A549 treated with ZK216348 at 1 μM for 4 hours (cell line): ENCODE measurements at places on chromosomes 1 and 21. TPM values are rescaled to one million over a fixed set of nuclear protein-coding genes. Genes with fewer than 3 reads are reported as not detected.

The PCSK9 gene
- total RNA-seq: 1.8 to 4.5 TPM (median 3.0 TPM) in 5 replicates

The GBP6 gene
- total RNA-seq: not detected in 5 replicates

The OLFML2B gene
- total RNA-seq: 0.31 to 1.0 TPM (median 0.41 TPM) in 5 replicates

The PLA2G2A gene
- not detected in 5 replicates for total RNA-seq

The GPR89B gene
- 3.8 to 5.7 TPM (median 5.0 TPM) in 5 replicates for total RNA-seq

The LCE6A gene
- not detected in 5 replicates for total RNA-seq

The CACNA1S gene
- total RNA-seq: not detected in 5 replicates

The C4BPA gene
- 0.33 to 0.86 TPM (median 0.78 TPM) in 5 replicates for total RNA-seq

The ST3GAL3 gene
- 1.6 to 2.9 TPM (median 2.5 TPM) in 5 replicates for total RNA-seq

The GSTM5 gene
- total RNA-seq: not detected in 5 replicates

The AK5 gene
- 5.8 to 13.3 TPM (median 6.9 TPM) in 5 replicates for total RNA-seq

The SYT14 gene
- 0.12 to 0.13 TPM in 2 of 5 replicates, not detected in the others for total RNA-seq

The FCGR3A gene
- not detected in 5 replicates for total RNA-seq

The MRPL24 gene
- total RNA-seq: 183 to 215 TPM (median 187 TPM) in 5 replicates

The ATP6V1G3 gene
- total RNA-seq: not detected in 5 replicates

The DNAH14 gene
- 10.9 to 22.4 TPM (median 16.4 TPM) in 5 replicates for total RNA-seq

The AKR7A3 gene
- total RNA-seq: 0.18 to 0.37 TPM (median 0.24 TPM) in 5 replicates

The CATSPERE gene
- total RNA-seq: 0.07 to 0.38 TPM (median 0.18 TPM) in 3 of 5 replicates, not detected in the others

The TMEM59 gene
- total RNA-seq: 110 to 137 TPM (median 118 TPM) in 5 replicates

The PCBP3 gene
- 0.89 to 2.4 TPM (median 1.8 TPM) in 5 replicates for total RNA-seq

The TNFRSF4 gene
- total RNA-seq: 0.20 to 0.23 TPM in 2 of 5 replicates, not detected in the others

The ERMAP gene
- total RNA-seq: 3.1 to 4.2 TPM (median 3.9 TPM) in 5 replicates

The AK4 gene
- 21.5 to 29.8 TPM (median 27.1 TPM) in 5 replicates for total RNA-seq

The NBPF12 gene
- 5.7 to 7.4 TPM (median 6.2 TPM) in 5 replicates for total RNA-seq

The CLCNKB gene
- 0.07 to 0.22 TPM (median 0.15 TPM) in 4 of 5 replicates, not detected in the other for total RNA-seq

The SPATA21 gene
- 0.05 TPM in 1 of 5 replicates, not detected in the others for total RNA-seq

The PCP4 gene
- total RNA-seq: not detected in 5 replicates

The CHML gene
- total RNA-seq: 4.8 to 10.1 TPM (median 8.2 TPM) in 5 replicates

The RHOU gene
- 4.3 to 8.4 TPM (median 7.6 TPM) in 5 replicates for total RNA-seq

The RAB7B gene
- total RNA-seq: 1.0 to 1.8 TPM (median 1.3 TPM) in 5 replicates

The MIB2 gene
- 6.8 to 24.6 TPM (median 19.7 TPM) in 5 replicates for total RNA-seq

The LCE2B gene
- total RNA-seq: not detected in 5 replicates

The RNPEP gene
- 76.3 to 91.5 TPM (median 86.8 TPM) in 5 replicates for total RNA-seq

The ALG14 gene
- total RNA-seq: 4.2 to 7.3 TPM (median 6.7 TPM) in 5 replicates

The S100A14 gene
- total RNA-seq: 0.55 to 1.3 TPM (median 0.80 TPM) in 5 replicates

The CLIC6 gene
- 0.05 to 0.12 TPM (median 0.10 TPM) in 4 of 5 replicates, not detected in the other for total RNA-seq

The KIAA1614 gene
- total RNA-seq: 0.15 to 1.2 TPM (median 0.63 TPM) in 5 replicates

The LAPTM5 gene
- 0.16 to 0.28 TPM (median 0.22 TPM) in 4 of 5 replicates, not detected in the other for total RNA-seq

The LENEP gene
- not detected in 5 replicates for total RNA-seq

The FCRL6 gene
- total RNA-seq: not detected in 5 replicates

The E2F2 gene
- 2.1 to 3.5 TPM (median 3.2 TPM) in 5 replicates for total RNA-seq

The G0S2 gene
- total RNA-seq: 3.4 to 4.6 TPM (median 4.0 TPM) in 5 replicates

The OR2M3 gene
- not detected in 5 replicates for total RNA-seq

The SLC22A15 gene
- 0.40 to 1.1 TPM (median 0.74 TPM) in 5 replicates for total RNA-seq

The GBP3 gene
- total RNA-seq: 1.1 to 2.2 TPM (median 1.5 TPM) in 5 replicates

The ACTL8 gene
- total RNA-seq: 1.3 to 1.9 TPM (median 1.6 TPM) in 5 replicates

The LRRN2 gene
- total RNA-seq: 10.1 to 19.7 TPM (median 14.3 TPM) in 5 replicates

The ADORA3 gene
- not detected in 5 replicates for total RNA-seq

The AGMAT gene
- 4.5 to 8.1 TPM (median 7.6 TPM) in 5 replicates for total RNA-seq
